ENCODE measurements at places on chromosomes 2 and 18. TPM values are rescaled to one million over a fixed set of nuclear protein-coding genes. Genes with fewer than 3 reads are reported as not detected.

The SERPINB12 gene
- not detected for polyA plus RNA-seq

The KIAA2012 gene
- polyA plus RNA-seq = 0.11 TPM

- DNase-seq = no peak
These were observed 124.1 kb downstream of the METTL8 start for GRCh38 chr2:171309455-171310286.

DNA sequence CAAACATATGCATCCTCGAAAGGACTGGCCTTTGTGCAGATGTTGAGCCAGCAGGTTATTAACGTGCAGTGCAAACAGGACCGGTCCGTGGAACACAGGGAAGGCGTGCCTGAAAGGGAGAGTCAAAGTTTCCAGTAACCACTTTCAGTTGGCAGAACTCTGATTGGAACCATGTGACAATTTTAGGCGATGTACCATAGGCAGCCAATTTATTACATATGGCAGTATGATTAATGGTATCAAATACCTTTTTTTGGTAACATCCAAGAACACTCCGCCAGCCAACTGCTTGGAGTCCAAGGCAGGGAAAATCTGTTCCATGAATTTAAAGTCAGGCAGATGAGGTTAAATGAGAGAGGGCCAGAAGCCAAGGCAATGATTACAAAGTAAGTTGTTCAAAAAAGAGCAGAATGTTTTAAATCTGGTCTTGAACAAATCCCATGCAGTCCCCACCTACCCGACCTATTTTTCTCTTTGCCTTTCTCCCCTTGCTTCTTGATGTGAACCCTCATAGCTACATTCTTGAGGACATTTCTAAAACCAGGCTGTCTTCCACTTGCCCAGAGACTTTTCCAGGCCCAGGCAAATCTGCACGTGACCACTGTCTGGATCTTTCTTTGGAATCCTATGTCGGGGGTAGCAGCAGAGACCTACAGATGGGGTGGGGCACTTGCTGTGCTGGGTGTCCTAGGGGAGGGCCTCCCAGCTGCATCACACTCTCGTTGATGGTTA lies 351.7 kb downstream of the HRH4 start:
- DNase-seq = no peak

GRCh38 chr18:79693561-79694205 lies 14.1 kb downstream of the CTDP1 start:
- no peak for DNase-seq

The ATP9B gene
- 11.2 TPM for polyA plus RNA-seq

The GREB1L gene
- under 0.01 TPM for polyA plus RNA-seq

The RIT2 gene
- 0.06 TPM for polyA plus RNA-seq

The PROM2 gene
- 0.38 TPM for polyA plus RNA-seq

GRCh38 chr2:120826260-120826648 lies 90.6 kb downstream of the GLI2 start:
- peak; percentile 53 for DNase-seq

GRCh38 chr2:216109962-216110614 lies 940 bp downstream of the XRCC5 start:
- no peak for DNase-seq

The FAP gene
- polyA plus RNA-seq = 57.8 TPM

The HMSD gene
- not detected for polyA plus RNA-seq
